RPMI8226 (cell line): ENCODE measurements at places on chromosomes 2 and 18.

DNA sequence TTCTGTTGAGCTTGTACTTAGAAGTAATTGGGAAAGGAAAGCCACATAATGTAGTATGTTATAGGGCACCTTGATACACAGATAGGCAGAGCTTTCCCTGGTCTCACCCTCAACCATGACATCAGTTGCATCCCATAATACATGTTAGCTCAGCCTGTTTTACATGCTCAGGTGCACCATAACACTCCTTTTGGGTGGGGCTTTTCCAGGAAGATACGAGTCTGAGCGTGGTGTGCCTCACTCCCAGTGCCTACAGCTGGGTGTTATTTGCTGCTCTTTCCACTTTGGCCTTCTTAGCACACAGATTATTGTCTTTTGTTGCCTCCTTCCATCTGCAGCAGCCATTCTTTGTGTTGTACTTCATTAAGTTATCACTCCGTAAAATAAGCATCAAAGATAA is 11.9 kb downstream of the TTC39C start:
- DNase-seq, result no peak

DNA sequence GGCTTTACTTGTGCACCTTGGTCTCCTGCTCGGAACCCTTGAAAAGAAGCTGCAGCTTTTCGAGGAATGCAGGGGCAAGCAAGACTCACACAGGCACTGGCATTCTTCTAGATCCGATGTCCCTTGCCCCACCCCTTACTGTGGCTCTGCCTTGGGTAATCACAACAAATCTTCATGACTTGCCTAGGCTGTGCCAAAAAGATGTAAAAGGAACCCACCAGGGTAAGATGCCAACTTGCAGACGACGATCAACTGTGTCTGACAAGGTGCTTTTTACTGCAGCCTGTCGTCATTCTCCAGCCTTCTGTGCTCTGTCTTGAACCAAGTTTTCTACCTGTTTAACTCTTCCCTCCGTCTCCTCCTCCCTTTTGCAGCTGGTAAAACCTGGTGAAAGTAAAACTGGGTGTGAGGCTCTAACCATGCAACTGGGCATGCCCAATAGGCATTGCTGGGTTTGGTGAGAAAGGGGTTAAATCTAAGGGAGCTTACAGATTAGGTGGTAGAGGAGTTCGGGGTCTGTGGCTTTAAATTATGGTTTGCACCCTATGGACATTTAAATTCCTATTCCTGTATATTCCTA is 909 bp upstream of the NRXN1 start:
- DNase-seq, result no peak

DNA sequence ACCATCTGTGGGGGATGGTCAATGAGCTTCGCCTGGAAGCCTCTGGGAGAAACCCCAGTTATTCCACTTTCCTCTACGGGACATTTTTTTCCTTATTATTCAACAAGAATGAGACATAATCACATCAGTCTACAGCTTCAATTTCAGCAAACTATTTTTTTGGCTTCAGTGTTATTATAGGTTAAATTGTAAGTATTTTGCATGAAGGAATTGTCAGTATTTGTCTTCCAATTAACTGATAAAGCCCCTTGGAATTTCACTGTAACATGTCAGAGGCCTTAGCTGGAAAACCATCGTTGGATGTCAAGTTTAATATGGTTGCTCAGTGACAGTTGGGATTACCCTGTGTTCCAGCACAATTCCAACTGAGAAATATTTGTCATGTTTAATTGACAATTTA is 480.9 kb upstream of the CHST9 start:
- DNase-seq, result no peak

GRCh38 chr2:18209934-18210639 is 331.6 kb downstream of the KCNS3 start:
- no peak for DNase-seq

DNA sequence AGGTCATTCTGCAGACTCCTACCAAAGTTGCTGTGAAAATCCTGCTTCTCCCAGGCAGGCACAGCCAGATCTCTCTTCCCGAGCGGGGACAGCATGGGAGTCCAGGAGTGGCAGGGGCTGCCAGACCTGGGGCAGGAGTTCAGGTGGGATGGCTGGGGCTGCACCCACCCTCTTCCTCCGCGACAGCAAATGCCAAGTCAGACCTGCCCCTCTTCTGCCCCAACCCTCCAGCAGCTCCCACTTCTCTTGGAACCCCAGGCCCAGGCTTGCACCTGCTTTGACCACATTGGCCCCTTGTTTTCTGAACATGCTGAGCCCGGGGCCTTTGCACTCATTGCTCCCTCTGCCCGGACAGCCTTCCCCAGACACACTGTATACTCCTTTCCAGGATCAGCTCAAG is 288.2 kb upstream of the HS6ST1 start:
- no peak for DNase-seq
